Psoas muscle (tissue), 8 donors: ENCODE measurements at places on chromosomes 7 and 10. TPM values are rescaled to one million over a fixed set of nuclear protein-coding genes. Genes with fewer than 3 reads are reported as not detected.
A peak's percentile ranks its signal among the peaks of the same experiment; 100 is the strongest.

- no peak overlapping the region for H3K4me3 ChIP-seq
- H3K27ac ChIP-seq = no peak overlapping the region
- no peaks in the 10 kb centered on the region for H3K4me1 ChIP-seq
- no peaks in the 10 kb centered on the region for H3K36me3 ChIP-seq
- H3K27me3 ChIP-seq = peaks cover 4% of the 10 kb centered on the region
These were observed 47.9 kb downstream of the SP8 start for GRCh38 chr7:20738518-20739481.

DNA sequence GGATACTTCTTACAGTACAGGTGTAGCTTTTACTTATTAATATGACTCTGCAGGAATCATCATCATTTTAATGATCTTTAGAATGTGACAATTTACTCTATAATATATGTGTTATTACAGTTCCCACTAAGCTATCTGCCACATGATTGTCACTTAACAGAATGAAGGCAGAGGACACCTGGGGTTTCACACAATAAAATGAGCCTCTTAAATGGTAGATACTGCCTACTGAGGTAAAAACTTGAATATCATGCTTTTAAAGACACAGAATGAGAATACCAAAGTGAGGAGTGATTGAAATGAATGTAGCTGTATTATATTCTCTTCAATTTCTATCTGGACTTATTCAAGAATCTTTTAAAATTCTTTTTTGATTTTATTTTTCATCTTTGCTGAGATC is 1255.3 kb upstream of the LRRN3 start:
- no peak overlapping the region for H3K27ac ChIP-seq
- no peaks in the 10 kb centered on the region for H3K27me3 ChIP-seq
- no peak for DNase-seq
- no peaks in the 10 kb centered on the region for H3K4me1 ChIP-seq

- H3K4me3 ChIP-seq = no peak overlapping the region
- H3K36me3 ChIP-seq = no peaks in the 10 kb centered on the region
- no peaks in the 10 kb centered on the region for H3K4me1 ChIP-seq
- H3K27me3 ChIP-seq = no peaks in the 10 kb centered on the region
These were observed 16.6 kb upstream of the FOXL3 start for GRCh38 chr7:273327-273726.

GRCh38 chr7:157854066-157854891 is 517.5 kb downstream of the DNAJB6 start:
- no peak overlapping the region for H3K27ac ChIP-seq
- H3K27me3 ChIP-seq = peaks cover 10% of the 10 kb centered on the region
- no peak overlapping the region for H3K4me3 ChIP-seq
- H3K36me3 ChIP-seq = no peaks in the 10 kb centered on the region
- DNase-seq = peak; percentile 75

DNA sequence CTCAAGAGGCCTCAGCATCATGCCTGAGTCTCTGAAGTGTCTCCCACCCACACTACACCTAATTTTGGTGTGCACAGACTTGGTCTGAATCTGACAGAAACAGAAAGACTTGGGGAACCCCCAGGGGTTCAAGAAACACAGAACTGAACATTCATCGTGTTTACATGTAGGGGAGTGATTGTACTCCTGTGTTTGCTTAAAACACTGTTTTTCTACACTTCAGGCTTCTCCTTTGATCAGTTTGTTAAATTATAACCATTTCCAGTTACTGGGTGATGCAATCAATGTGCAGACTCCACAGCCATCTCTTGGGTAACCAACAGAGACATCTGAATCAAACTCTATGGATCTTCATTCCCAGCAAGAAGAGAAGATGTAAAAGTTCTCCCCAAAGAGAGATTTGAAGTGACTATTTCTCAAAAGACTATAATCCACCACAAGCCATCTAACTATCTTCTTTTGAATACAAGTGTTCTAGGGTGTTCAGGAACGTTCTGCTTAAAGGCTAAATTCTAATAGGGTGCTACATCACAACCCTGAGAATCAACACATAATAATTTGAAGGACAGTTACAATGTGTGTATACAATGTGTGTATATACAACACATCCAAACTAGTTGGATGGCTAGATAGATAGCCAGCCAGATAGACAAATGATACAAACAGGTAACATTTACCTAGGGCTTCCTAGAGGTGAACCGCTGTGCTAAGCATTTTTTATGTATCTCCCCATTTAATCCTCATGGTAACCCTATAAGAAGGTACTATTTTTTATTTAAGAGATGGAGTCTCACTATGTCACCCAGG is 34.2 kb downstream of the DNAJC12 start:
- H3K36me3 ChIP-seq = no peaks in the 10 kb centered on the region
- no peak overlapping the region for H3K27ac ChIP-seq
- H3K4me1 ChIP-seq = no peaks in the 10 kb centered on the region
- H3K4me3 ChIP-seq = no peak overlapping the region
- no peak for DNase-seq
- H3K27me3 ChIP-seq = no peaks in the 10 kb centered on the region

DNAJB6 gene
- 236 TPM for total RNA-seq

LIPF gene
- total RNA-seq = not detected

TMEM176A gene
- total RNA-seq = 4.7 TPM

CYP2C19 gene
- total RNA-seq = not detected

LEP gene
- total RNA-seq = 0.32 TPM
